Vagina (tissue), 2 donors: ENCODE measurements at places on chromosomes 1 and 21. TPM values are rescaled to one million over a fixed set of nuclear protein-coding genes. Genes with fewer than 3 reads are reported as not detected.

Gene DMRTA2
- not detected for total RNA-seq

Gene PTPN14
- total RNA-seq: 24.3 TPM

Gene CSTB
- total RNA-seq: 173 TPM

Gene CCDC30
- 1.5 TPM for total RNA-seq

DNA sequence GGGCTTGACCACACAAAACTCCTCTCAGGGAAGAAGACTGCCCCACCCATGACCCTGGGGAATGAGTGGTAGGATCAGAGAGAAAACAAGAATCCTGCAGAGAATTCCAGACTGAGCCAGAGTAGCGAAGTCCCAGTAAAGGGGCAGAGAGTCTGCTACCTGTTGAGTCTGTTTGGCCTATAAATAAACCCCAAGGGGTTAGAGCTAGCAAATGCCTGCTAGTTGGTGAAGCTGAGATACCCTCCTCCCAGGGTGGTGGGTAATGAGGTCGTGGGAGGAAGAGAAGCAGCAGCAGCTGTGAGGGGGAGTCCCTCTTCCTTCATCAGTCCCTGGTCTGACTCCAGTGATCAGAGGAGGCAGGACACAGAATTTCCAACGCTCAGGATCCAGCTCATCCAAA lies 2.5 kb downstream of the TRAF3IP3 start:
- H3K4me1 ChIP-seq: no peaks in the 10 kb centered on the region
- peak overlapping the region; percentile 13 for H3K27ac ChIP-seq
- no peaks in the 10 kb centered on the region for H3K27me3 ChIP-seq
- H3K36me3 ChIP-seq: no peaks in the 10 kb centered on the region
- H3K4me3 ChIP-seq: no peak overlapping the region

DNA sequence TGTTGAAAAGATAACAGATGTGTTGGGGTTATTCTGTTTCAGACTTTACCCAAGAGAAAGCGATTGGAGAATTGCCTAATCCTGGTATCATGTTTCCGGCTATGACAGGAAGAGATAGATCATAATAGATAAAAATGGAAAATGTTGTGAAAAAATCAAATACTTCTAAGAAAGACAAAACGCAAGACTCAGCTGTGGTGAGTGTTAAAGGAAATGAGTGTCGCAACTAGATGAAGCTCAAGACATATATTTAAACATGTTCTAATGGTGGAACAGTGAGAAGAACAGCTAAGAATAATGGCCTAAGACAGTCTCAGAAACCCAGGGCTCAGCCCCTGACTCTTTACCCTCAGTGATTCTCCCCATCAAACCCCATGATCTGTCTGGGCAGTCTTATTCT lies 426.7 kb upstream of the RUNX1 start:
- no peak for DNase-seq
- no peaks in the 10 kb centered on the region for H3K27me3 ChIP-seq
- H3K4me3 ChIP-seq: no peak overlapping the region
- no peak overlapping the region for H3K27ac ChIP-seq

- no peak overlapping the region for H3K27ac ChIP-seq
- no peak for DNase-seq
- H3K36me3 ChIP-seq: no peaks in the 10 kb centered on the region
- H3K27me3 ChIP-seq: no peaks in the 10 kb centered on the region
These were observed 29.8 kb downstream of the MEGF6 start for GRCh38 chr1:3581296-3582036.

DNA sequence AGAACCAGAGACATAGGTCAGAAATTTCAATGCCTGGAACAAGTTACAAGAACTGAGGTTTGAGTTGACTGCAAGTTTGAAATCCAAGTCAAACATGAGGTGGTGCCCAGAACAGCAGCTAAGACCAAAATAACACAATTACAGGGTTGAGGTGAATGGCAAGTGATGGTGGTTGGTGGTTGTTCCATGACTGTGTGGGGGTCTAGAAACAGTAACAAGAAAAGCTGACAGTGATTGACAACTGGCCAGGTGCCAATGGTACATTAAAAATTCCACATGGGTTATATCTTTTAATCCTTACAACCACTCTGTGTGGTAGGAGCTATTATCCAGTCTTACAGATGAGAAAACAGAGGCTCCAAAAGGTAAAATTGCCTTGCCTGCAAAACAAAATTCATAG lies 32.0 kb downstream of the RIMS3 start:
- no peak for DNase-seq
- H3K27ac ChIP-seq: no peak overlapping the region
- H3K4me3 ChIP-seq: no peak overlapping the region
- no peaks in the 10 kb centered on the region for H3K27me3 ChIP-seq

DNA sequence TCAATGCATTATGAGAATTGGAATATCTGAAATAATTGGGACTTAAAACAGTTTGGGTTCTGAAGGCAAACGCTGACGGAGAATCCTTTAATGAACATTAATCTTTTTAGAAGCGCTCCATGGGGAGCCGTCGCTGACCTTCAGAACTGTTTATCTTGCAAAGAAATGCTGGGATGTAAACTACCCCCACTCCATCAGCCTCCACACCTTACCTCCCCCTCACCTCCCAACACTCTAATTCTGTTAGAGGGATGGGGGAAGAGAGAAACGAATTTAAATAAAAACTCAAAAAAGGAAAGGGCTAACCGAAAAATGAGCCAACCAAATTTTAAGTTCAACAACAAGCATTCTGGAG lies 44.1 kb upstream of the DNAJC6 start:
- no peak overlapping the region for H3K27ac ChIP-seq
- no peaks in the 10 kb centered on the region for H3K36me3 ChIP-seq
- no peaks in the 10 kb centered on the region for H3K27me3 ChIP-seq
- H3K4me3 ChIP-seq: peak overlapping the region; percentile 41

GRCh38 chr1:201463071-201463552 lies 5.9 kb downstream of the PHLDA3 start:
- H3K27ac ChIP-seq: peak overlapping the region; percentile 96
- no peak for DNase-seq
- peaks cover 78% of the 10 kb centered on the region for H3K4me1 ChIP-seq

GRCh38 chr1:41005876-41006275 lies 15.6 kb downstream of the SLFNL1 start:
- peaks cover 4% of the 10 kb centered on the region for H3K36me3 ChIP-seq
- peaks cover 10% of the 10 kb centered on the region for H3K4me1 ChIP-seq
- H3K27me3 ChIP-seq: no peaks in the 10 kb centered on the region
- no peak for DNase-seq

GRCh38 chr1:111976332-111976731 lies 13.1 kb downstream of the KCND3 start:
- no peak for DNase-seq
- H3K27ac ChIP-seq: no peak overlapping the region
- no peaks in the 10 kb centered on the region for H3K4me1 ChIP-seq
- no peaks in the 10 kb centered on the region for H3K36me3 ChIP-seq
- H3K4me3 ChIP-seq: no peak overlapping the region

DNA sequence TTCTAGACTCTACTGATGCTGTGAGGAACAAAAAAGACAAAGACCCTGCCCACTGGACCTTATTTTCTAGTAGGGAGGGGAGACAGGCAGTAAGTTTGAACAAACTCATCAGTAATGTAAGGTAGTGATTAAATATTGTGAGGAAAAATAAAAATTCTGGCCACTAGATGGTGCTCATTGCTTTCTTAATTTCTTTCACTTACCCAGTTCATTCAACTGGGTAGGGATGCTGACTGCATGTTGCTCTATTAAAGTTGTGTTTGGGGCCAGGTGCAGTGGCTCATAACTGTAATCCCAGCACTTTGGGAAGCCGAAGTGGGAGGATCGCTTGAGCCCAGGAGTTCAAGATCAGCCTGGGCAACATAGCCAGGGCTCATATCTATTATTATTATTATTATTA lies 6.3 kb upstream of the KYAT3 start:
- peaks cover 3% of the 10 kb centered on the region for H3K4me1 ChIP-seq
- no peaks in the 10 kb centered on the region for H3K36me3 ChIP-seq
- no peak overlapping the region for H3K27ac ChIP-seq
- no peak for DNase-seq
- H3K27me3 ChIP-seq: no peaks in the 10 kb centered on the region

GRCh38 chr1:231414260-231415016 lies 7.6 kb downstream of the EGLN1 start:
- H3K4me3 ChIP-seq: no peak overlapping the region
- H3K27ac ChIP-seq: peak overlapping the region; percentile 56
- DNase-seq: no peak
- H3K4me1 ChIP-seq: peaks cover 94% of the 10 kb centered on the region
- H3K27me3 ChIP-seq: no peaks in the 10 kb centered on the region
- H3K36me3 ChIP-seq: no peaks in the 10 kb centered on the region

GRCh38 chr1:202056644-202057334 lies 46.4 kb downstream of the ELF3 start:
- no peaks in the 10 kb centered on the region for H3K27me3 ChIP-seq
- H3K27ac ChIP-seq: no peak overlapping the region
- no peaks in the 10 kb centered on the region for H3K4me1 ChIP-seq

GRCh38 chr1:205256951-205257625 lies 29.3 kb downstream of the TMCC2 start:
- H3K4me3 ChIP-seq: no peak overlapping the region
- H3K27ac ChIP-seq: no peak overlapping the region
- no peaks in the 10 kb centered on the region for H3K36me3 ChIP-seq

- no peak for DNase-seq
- no peak overlapping the region for H3K27ac ChIP-seq
- no peaks in the 10 kb centered on the region for H3K27me3 ChIP-seq
- no peak overlapping the region for H3K4me3 ChIP-seq
- H3K4me1 ChIP-seq: peaks cover under 1% of the 10 kb centered on the region
- H3K36me3 ChIP-seq: peaks cover 43% of the 10 kb centered on the region
These were observed 38.2 kb downstream of the PKNOX1 start for GRCh38 chr21:43012596-43012995.

DNA sequence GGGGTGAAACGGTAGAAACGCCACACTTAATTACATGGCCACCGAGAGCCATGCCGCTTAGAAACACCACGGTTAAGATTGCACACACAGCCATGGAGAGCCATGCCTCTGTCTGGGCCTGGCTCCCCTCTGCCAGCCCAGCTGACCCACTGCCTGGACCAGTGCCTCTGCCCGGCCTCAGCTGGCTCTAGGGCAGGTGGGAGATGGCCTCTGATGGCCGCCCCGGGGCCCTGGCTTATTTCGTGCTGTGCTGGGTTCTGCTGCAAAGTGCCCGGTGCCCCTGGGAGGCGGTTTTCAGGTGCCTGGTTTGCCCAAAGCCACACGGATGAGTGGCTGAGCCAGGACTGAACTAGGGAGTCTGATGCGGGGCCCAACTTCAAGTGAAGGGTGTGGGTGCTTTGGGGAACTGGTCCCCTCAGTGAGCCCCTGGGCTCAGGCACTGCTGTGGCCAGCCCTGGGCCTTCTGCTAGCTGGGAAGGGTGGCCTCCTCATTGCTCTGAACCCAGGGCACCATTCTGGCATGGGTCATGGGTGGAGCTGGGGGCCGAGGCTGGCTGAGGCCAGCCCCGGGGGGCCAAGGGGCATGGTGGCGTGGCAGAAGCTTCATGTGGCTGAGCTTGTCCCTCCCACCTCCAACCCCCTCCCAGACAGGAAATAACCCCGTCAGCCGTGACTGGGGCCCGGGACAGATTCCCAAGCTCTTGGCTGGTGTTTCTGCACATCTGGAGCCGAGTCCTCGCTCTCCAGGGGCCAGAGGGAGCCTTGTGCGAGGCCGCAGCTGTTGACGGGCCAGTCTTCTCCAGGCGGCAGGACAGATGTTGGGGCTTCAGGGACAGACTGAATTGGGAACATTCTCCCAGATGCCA lies 1.9 kb upstream of the GPR153 start:
- DNase-seq: no peak
- no peaks in the 10 kb centered on the region for H3K27me3 ChIP-seq
- peaks cover 49% of the 10 kb centered on the region for H3K4me1 ChIP-seq
- no peak overlapping the region for H3K4me3 ChIP-seq

- H3K36me3 ChIP-seq: no peaks in the 10 kb centered on the region
- H3K4me3 ChIP-seq: peak overlapping the region; percentile 81
- no peak for DNase-seq
- H3K4me1 ChIP-seq: peaks cover 14% of the 10 kb centered on the region
- peak overlapping the region; percentile 78 for H3K27ac ChIP-seq
These were observed 524 bp upstream of the TMCO4 start for GRCh38 chr1:19800076-19800804.

- H3K27ac ChIP-seq: peak overlapping the region; percentile 99
- no peak overlapping the region for H3K4me3 ChIP-seq
- peaks cover 82% of the 10 kb centered on the region for H3K4me1 ChIP-seq
- no peak for DNase-seq
- no peaks in the 10 kb centered on the region for H3K27me3 ChIP-seq
These were observed 5.5 kb downstream of the RHOC start for GRCh38 chr1:112701227-112702066.

DNA sequence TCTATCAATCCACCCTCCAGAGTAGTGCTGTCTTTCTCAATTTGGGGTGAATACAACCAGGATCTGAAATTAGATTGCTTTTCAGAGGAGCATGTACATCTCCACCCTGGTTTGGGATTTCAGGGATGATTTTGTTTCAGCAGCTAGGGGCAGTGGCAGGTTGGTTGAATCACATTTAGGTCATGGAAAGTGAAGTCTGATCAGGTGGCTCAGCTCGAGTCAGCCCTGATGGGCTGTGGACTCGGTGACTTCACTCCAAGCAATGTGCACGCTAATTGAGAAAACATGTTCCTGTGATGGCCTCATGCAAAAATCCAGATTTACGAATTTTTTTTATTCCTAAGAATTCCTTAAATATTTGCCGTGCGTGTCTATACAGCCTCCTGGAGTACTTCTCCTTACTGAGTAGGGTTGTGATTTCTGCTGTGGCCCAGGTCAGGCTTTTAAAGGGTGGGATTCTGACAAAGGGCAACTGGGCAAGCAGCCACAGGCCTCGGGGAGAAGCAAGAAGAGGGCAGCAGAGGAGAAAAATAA lies 7.5 kb downstream of the NGF start:
- H3K27ac ChIP-seq: peak overlapping the region; percentile 75
- H3K27me3 ChIP-seq: no peaks in the 10 kb centered on the region
- H3K36me3 ChIP-seq: no peaks in the 10 kb centered on the region
- H3K4me1 ChIP-seq: peaks cover 24% of the 10 kb centered on the region
- H3K4me3 ChIP-seq: no peak overlapping the region

DNA sequence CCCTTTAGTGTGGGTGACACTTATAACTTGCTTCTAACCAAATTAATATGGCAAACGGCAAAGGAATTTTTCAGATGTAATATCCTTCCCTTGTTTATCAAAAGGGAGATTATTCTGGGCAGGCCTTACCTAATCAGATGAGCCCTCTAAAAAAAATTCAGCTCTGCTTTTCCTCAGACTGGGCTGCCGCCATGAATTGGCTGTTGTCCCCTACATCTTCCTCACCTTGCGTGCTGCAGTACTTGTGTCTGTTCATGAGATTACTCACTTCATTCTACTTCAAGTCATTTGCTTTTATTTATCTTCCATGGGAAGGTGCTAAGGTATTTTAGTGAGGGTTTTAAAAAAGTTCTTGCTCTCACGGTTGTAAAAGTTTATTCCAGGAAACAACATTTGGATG lies 705.5 kb downstream of the KCNT2 start:
- no peak for DNase-seq
- no peaks in the 10 kb centered on the region for H3K36me3 ChIP-seq
- no peak overlapping the region for H3K4me3 ChIP-seq
- H3K27me3 ChIP-seq: no peaks in the 10 kb centered on the region
- no peaks in the 10 kb centered on the region for H3K4me1 ChIP-seq

DNA sequence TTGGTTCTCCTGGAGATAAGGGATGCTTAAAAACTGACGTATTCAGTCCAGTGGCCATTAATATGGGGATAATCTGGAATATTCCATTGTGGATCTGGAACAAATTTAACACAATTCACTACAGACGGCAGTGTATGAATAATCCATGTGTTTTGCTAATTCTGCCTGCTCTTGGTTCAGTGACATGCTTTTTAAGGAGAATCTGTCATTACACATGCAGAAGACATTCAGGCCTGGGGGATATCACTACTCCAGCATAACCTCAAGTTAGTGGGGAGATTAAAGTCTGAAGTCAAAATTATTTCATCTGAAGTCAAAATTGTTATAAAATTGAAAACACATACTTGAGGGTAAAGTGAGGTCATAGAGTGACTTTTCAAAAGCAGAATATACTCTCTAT lies 789.3 kb downstream of the USP25 start:
- no peak overlapping the region for H3K4me3 ChIP-seq
- peaks cover 2% of the 10 kb centered on the region for H3K4me1 ChIP-seq
- DNase-seq: no peak
